Stimulated activated CD4-positive, alpha-beta T cell treated with anti-CD3 and anti-CD28 coated beads, Interleukin-2, amount 100 ng/mL, for 24 hours (primary cell): ENCODE measurements at places on chromosomes 13 and 19.

DNA sequence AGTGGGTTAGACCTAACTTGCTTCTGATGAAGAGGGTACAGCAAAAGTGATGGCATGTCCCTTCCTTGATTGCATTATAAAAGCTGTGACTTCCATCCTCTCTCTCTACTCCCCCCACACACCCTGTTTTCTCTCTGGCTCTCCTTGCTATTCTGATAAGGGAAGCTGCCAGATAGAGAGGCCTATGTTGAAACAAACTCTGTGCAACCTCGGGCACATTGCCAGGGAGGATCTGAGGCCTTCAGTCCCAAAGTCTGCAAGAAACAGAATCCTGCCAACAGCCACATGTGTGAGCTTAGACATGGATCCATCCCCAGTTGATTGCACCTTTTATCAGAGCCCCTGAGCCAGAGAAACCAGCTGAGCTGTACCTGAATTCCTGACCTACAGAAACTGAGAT is 44.8 kb upstream of the ARGLU1 start:
- no peak for DNase-seq

GRCh38 chr19:45166723-45167252 is 6.0 kb upstream of the NKPD1 start:
- no peak for DNase-seq

DNA sequence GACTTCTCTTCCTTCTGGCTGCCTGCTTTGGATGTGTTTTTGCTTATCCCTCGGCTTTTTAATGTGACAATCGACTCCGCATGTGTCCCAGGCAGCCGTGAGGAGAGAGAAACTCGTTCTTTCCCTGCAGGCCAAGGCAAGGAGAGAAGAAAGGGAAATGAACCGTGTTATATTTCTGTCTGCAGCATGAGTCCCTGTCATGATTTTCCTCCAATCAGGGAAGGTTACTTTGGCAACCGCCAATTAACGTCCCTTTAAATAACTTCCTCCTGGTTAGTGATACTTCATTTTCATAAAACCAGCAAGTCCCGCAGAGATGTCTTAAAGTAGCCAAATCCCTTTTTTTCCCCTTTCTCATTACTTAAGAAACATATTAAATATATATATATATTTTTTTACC is 42.6 kb downstream of the RFC3 start:
- no peak for DNase-seq

DNA sequence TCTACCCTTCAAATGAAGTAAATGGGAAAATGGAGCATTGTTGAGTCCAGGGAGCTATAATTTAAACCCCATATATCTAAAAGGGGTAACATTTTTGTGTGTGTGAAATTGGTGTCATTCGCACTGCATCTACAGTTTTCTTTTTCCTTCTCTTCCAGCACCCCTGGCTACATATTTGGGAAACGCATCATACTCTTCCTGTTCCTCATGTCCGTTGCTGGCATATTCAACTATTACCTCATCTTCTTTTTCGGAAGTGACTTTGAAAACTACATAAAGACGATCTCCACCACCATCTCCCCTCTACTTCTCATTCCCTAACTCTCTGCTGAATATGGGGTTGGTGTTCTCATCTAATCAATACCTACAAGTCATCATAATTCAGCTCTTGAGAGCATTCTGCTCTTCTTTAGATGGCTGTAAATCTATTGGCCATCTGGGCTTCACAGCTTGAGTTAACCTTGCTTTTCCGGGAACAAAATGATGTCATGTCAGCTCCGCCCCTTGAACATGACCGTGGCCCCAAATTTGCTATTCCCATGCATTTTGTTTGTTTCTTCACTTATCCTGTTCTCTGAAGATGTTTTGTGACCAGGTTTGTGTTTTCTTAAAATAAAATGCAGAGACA is 28.6 kb downstream of the ALOX5AP start:
- DNase-seq, result no peak

DNA sequence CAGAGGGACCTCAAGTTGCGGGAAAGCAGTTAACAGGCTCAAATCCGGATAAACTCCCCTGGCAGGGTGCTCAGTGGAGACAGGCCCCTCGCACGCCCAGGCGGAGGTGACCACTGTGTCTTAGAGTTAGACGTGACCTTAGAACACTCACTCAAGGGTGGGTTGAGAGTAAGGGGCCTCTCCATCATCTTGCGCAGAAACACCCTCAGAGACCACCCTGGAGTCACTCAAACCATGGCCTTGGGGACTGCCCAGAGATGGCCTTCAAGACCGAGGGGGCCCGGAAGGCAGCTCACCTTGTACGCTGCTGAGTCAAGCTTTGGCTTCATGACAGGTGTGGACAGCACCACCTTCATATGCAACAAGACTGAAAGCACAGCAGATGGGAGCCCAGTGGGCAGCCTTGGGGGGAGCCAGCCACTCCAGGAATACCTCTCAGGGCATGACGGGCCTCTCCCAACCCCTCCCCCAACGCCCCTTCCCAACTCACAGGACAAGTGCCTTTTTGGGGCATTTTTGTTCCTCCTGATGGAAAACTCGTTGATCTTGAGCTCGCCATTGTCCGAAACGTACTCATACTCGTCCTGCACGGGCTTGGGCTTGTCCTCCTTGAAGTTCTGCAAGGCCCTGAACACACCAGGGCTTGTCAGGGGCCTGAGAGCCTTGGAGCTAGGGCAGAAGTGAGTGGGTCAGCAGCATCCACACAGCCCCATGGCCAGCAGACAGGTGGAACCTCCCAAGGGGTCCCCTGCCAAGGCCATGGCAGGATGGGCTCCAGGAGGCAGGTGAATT is 229.2 kb downstream of the TUBA3C start:
- no peak for DNase-seq

DNA sequence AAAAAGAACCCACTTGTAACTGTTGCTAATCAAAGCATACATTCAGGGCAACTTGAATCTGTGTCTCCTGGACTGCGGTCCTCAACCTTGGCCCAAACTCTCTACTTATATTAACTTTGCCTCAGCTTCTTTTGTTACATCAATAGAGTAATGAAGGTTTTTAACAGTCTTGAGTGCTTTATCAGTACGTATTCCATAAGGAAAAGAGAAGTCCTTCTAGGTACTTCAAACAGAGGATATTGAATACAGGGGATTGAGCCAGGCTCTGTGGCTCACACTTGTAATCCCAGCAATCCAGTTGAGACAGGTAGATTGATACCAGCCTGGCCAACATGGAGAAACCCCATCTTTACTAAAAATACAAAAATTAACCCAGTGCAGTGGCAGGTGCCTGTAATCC is 1.2 kb upstream of the EPS15L1 start:
- no peak for DNase-seq

GRCh38 chr13:113040597-113041292 is 64.8 kb upstream of the F7 start:
- DNase-seq, result no peak

DNA sequence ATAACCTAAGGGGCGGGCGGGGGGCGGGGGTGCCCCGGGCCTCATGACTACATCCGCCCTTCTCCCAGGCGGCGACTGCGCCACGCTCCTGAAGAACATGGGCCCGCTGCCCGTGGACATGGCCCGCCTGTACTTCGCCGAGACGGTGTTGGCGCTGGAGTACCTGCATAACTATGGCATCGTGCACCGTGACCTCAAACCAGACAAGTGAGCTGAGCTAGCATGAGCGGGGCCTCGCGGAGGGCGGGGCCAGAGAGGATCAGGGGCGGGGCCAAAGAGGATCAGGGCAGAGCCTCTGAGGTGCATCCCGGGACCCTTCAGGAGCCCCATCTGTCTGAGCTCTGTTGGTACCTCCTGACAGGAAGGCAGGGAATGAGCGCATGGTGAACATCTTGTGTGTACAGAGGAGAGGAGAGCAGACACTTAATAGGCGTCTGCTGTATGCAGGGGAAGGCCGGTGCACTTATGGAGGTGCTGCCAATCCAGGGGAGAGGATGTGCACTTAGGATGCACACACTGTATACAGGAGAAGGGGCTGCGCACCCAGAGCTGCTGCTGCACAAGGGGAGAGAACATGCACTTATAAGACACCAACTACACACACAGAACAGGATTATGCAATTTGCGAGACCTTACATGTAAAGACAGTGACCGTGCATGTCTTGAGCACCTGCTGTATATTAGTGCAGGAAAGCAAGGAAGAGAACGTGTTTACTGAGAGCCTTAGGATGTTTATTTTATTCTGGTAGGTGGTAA is 20.9 kb upstream of the PIK3R2 start:
- DNase-seq, result no peak

- DNase-seq, result peak; percentile 18
These were observed 34.0 kb downstream of the GARRE1 start for GRCh38 chr19:34288381-34288780.

- peak; percentile 63 for DNase-seq
These were observed at the start of gene RUBCNL for GRCh38 chr13:46387064-46387851. Gene RUBCNL, minus strand, starts transcription at chr13:46387252. Its CDS starts 14,777 bp downstream, at chr13:46372475.

- no peak for DNase-seq
These were observed 22.6 kb downstream of the KLHL26 start for GRCh38 chr19:18659281-18660050.

DNA sequence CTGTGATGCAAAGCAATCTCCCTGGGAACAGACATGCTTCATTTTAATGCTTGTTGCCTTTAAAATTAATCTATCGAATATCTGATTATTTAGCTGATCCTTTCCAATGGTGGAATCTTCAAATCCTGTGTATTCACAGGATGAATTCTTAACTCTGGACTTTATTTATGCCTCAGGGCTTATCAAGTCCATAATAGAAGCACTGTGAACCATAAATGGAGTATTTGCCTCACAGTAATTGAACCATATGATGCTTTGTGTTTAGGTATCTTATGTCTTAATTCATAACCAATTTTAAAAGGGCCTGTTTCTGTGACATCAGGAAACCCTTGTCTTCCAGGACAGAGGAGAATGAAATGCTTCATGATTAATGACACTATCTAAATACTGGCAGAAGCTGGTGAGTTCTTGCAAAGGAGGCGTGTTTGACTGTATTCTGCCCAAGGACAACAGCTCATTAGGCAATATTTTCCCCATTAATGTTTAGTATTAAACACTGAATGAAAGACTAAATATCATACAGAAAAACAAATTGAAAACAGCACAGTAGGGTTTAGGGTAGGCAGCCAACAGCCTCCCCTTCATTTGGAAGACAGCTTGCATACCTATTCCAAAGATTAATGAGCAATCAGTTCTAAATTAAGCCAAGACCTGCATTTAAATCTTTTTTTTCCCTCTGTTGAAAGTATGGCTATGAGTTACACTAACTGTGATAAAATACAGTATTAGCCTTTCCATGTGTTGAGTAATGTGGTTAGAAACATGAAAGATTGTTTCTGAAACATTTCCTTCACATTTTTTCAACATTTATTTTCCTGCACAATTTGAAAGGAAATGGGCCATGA is 709.4 kb downstream of the PCDH9 start:
- DNase-seq, result no peak

- DNase-seq, result peak; percentile 44
These were observed 54.3 kb downstream of the SLAIN1 start for GRCh38 chr13:77751513-77752456.

DNA sequence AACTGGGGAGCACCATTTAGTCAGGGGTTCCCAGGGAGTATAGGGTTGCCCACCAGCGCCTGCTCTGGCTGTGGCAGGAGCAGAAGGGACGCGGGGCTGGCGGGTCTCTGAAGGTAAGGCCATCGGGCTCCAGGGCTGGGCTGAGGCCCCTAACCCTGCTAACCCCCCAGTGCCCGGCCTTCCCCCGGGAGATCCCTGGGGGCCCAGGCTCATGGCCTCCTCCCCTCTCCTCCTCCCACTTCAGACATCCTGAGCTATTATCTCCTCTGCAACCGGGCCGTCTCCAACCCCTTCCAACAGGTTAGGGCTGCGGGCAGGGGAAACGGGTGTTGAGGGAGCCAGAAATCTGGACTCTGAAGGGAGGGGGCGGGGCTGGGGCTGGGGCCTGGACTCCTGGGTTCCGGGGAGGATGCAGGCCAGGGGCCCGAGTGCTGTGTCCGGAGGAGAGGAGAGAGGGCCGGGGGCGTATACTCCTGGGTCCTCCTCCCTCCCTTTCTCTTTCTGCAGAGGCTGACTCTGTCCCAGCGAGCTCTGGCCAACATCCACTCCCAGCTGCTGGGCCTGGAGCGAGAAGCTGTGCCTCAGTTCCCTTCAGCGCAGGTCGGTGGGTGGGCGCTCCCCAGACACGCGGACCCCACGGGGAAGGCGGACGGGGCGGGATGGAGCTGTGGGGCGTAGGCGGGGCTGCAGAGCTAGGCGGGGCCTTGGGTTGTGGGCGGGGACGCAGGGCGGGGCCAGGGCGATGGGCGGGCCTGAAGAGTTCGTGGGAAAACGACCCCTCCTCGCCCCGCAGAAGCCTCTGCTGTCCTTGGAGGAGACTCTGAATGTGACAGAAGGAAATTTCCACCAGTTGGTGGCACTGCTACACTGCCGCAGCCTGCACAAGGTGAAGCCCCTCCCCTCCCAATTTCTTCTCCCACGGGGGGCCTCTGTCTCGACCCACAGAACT is 15.3 kb downstream of the TTYH1 start:
- peak; percentile 69 for DNase-seq

DNA sequence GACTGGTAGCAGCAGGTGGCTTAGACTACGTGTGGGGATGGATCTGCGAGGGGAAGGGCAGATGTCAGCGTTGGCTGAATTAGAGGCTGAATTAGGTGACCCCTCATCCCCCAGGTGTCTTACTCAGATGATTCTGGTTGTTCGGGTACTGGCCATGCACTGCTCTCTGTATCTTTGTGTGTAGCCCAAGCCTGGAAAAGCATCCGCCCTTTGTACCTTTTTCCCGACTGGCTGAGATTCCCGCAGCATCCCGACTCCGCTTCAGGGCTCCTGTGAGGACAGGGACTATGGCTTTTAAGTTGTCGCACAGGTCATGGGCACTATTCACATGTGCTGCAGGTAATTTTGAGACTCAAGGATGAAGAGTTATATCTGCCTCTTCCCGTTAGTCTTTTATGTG is 7.2 kb downstream of the TFDP1 start:
- DNase-seq, result no peak

GRCh38 chr13:106336668-106337067 is 198.8 kb downstream of the EFNB2 start:
- DNase-seq, result no peak

- no peak for DNase-seq
These were observed 725.0 kb downstream of the UQCRFS1 start for GRCh38 chr19:28487999-28488398.

- no peak for DNase-seq
These were observed 9.4 kb downstream of the IFNL2 start for GRCh38 chr19:39277598-39277997.

DNA sequence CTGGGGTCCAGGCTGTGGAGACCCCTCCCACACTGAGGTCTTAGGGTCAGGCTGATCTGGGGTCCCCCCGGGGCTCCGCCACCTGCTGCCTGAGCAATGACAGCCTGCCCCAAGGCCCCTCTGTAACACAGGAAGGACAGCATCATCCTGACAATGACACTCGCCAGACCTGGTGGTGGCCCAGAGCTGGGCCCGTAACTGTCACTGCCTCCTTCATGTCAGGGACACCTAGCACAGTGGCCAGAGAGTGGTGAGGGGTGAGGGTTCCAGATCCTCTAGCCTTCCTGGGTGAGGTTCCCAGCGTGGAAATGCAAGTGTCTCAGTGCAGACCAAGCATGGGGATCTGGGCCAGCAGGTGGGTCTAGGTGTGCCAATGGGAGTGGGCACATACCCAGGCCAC is 27.8 kb downstream of the OPA3 start:
- DNase-seq, result no peak
